DMS79 (cell line): ENCODE measurements at places on chromosomes 7 and 10.

DNA sequence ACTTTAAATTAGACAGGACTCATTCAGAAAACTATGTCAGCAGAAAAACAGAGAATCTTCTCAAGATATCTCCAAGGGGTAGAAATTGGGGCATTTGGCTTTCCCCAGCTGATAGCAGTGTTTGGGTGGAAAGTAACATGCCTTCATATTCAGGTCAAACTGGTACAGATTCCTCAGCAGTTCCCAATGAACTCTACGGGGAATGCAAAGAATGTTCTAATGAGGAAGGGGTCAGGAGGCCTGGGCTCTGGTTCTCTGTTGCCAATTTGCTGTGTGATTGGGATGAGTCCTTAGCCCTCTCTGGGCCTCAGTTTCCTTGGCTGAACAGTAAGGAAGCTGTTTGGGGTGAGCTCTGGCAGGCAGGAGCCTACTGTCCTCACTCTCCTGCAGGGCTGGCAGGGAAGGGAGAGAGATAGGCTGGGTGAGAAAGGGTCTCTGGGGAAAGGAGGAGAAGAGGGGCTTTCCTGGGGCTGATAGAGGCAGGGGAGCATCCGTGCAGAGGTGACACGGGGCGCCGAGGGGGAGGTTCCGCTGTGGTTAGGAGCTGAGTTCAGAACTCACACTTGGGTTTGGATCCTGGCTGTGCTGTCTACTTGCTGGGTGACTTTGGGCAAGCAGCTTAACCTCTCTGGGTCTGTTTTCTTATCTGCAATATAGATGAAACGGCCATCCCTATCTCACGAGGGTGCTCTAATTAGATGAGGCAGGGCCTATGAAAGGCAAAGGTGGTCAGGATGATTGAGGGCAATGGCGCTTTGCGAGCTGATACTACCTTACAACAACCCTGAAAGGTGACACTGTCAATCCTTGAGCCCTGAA, 45.1 kb downstream of the SPOCK2 start:
- DNase-seq: no peak

GRCh38 chr10:32692174-32692573, 246.2 kb downstream of the CCDC7 start:
- no peak for DNase-seq

DNA sequence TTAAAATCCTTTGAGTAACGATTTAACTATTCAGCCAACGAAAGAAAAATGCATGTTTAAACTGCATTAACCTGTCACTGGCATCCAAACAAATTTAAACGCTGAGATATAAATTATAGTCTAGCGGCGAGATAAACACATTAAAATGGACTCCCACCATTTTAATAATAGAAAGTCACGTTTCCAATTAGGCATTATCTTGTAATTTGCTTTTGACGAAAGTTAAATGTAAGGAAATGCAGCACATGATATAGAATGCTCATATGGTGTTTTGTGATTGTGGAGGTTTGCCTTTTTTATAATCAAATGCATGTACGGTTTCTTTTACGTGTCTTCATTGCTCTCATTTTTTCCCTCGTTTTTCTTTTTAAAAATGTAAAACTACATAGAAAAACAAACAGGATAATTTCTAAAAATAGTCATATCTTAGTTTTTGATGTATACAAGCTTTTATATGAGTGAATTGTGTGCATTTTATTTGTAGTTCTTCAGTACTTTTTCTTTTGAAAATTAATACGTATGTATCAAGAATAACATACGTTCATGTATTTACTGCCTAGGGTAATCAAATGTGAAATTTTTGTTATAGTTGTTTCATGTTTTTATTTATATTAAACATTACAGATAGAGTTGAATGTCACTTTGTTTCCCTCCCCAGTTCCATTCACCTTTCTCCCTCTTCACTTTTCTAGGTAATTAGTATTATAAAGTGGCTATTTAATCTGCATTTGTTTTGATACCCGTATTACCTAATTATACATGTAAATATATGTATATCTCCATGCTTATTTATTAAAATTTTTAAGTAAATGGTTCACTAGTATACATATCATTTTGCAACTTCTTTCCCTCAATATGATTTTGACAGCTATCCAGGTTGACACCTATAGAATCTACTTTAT, 1.1 kb upstream of the KLF14 start:
- no peak for DNase-seq

DNA sequence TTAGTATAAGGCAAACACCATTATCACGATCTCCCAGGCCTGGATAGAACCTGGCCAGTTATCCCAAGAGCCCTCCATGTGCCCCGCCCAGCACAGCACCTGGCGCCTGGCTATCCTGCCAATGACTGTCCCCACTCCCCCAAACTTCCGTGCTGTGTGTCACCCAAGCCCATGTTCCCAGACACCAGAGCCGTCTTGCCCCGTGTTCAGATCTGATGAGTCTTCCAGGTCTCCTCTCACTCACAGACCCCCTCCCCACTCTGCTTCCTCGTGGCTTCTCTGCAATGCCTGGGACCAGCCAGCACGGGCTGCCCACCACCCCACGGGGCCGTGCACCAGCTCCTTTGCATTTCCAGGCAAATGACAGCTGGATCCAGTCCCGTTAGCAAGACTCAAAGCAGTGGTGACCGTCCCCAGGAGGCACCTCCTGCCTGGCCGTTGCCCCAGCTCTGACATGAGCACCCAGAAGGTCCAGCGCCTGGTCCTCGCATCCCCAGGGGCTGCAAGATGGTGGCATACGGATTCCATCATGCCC, 43.8 kb upstream of the INPP5A start:
- no peak for DNase-seq

- no peak for DNase-seq
Measured at GRCh38 chr7:8161364-8161828, 100.6 kb downstream of the ICA1 start.

DNA sequence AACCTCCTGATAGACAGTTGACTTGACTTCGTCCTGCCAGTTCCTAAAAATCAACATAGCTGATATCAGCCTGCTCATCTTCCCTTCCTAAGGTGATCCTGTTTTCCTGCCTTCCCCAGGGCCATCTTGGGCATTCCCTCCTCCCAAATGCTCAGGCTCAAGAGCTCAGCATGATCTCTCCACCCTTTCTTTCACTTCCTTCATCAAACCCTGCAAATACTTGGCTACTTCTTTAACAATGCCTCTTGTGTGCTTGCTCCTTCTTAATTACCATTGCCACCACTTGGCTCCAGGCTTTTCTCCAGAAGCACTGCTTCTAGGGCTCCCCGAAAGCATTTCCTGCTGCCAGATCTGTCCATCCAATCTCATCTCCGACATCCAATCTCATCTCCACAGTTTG, 7.3 kb downstream of the FSCN3 start:
- no peak for DNase-seq

- DNase-seq: no peak
Measured at GRCh38 chr10:60578217-60578616, 188.5 kb upstream of the ANK3 start.

GRCh38 chr10:112895292-112895691, 54.8 kb upstream of the TCF7L2 start:
- DNase-seq: no peak

GRCh38 chr7:6260291-6261187, 11.9 kb downstream of the CYTH3 start:
- DNase-seq: no peak

GRCh38 chr7:114426824-114427223, 12.2 kb downstream of the FOXP2 start:
- no peak for DNase-seq

DNA sequence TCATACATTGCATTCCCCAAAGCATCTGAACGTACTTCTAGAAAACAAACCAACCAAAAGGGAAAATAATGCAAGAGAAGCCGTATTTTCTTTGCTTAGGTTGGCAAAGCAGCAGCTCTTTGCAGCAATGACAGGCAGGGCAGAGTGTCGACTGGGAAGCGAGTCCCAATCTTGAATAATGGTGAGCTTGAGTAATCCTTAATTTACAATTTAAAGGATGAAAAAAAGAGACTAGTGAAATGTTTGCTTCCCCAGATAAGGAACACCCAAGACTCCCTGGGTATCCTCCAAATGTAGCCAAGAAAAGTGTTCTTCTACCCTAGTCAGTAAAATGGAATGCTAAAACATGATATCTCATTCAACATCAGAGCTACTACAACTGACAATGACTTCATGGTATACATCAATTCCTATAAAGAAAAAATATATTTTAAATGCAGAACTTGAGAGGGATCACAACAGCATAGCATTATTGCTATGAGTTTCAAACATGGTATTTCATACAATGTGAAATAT, 32.0 kb downstream of the GPAM start:
- DNase-seq: no peak

- DNase-seq: peak; percentile 41
Measured at GRCh38 chr10:79195091-79195923, 126.5 kb downstream of the ZMIZ1 start.

GRCh38 chr7:75663302-75663907, 75.3 kb downstream of the HIP1 start:
- DNase-seq: no peak

GRCh38 chr10:132101529-132101928, 35.8 kb downstream of the JAKMIP3 start:
- DNase-seq: no peak

GRCh38 chr10:133254421-133255120, 16.9 kb downstream of the VENTX start:
- DNase-seq: no peak

DNA sequence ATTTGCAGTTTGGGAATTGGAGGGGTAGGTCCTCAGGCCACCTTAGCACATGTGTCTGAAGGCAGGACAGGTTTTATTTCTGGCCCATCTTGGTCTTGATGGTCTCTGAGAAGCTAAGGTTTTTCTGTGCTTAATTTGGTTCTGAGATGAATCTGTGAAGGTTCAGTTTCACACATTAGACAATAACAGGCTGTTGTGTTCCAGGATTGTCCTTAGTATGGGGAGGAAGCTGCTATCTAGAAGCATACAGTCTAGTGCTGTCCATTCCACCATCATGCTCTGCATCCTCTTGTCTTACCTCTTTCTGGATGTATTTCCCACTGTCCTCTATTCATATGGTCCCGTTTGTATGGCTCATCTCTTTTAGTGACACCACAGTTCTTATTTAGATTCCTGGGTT, 7.1 kb downstream of the UBE2D1 start:
- no peak for DNase-seq

- DNase-seq: no peak
Measured at GRCh38 chr7:26648554-26648953, 215.8 kb downstream of the SKAP2 start.

DNA sequence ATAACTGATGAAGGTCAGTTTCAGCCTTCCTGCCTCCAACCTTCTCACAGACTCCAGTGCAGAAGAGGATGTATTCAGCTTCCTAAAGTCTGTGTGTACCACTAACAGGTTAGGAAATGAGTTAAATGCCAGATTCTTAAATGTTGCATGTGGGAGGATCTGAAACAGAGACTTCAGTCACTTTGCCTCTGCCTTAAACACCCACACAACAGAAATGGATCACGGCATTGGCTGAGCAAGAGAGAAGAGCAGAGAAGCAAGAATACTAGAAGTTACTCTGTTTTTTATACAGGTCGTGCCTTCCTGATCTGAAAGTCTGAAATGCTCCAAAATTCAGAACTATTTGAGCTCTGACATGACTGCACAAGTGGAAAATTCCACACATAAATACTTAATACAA, 98.9 kb upstream of the ARHGAP21 start:
- no peak for DNase-seq

- DNase-seq: no peak
Measured at GRCh38 chr7:17084166-17084475, 202.3 kb upstream of the AGR3 start.

DNA sequence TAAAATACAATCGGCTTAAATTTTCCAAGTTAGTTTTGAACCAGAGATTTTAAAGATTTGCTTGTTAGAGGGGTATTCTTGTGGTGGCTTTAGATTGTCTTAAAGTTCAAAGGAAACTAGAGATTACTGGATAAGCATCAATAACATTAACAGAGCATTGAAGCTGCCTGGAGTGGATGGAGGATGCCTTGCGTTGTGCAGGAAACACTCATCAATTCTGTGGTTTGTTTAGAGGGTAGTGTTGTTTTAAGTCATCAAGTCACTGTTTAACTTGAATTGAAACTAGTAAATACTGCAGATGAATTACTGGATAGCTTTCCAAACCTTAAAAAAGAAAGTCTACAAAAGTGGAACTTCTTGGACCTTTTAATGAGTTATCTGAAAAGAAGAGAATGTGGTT, 218.6 kb downstream of the CELF2 start:
- DNase-seq: no peak

GRCh38 chr10:28561531-28561930, 28.6 kb downstream of the WAC start:
- no peak for DNase-seq

- no peak for DNase-seq
Measured at GRCh38 chr10:86684331-86685097, 16.2 kb downstream of the LDB3 start.

DNA sequence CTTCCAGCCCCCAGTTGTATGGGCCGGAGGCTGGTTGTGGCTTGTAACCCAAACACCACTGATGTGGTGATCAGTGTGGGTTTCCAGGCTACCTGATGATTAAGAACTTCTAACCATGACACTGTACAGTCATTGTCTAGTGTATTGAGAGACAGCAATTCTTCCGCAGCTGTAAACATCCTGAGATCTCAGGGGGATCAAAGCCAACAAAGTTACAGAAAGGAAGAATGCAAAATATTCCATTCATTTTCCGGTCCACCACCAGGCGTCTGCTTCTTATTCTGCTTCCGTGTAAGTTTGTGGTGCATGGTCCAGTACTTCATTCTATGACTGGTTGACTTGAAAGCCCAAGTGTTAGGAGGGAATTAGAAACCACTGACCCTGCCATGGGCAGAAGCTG, 10.3 kb upstream of the GLI3 start:
- no peak for DNase-seq

DNA sequence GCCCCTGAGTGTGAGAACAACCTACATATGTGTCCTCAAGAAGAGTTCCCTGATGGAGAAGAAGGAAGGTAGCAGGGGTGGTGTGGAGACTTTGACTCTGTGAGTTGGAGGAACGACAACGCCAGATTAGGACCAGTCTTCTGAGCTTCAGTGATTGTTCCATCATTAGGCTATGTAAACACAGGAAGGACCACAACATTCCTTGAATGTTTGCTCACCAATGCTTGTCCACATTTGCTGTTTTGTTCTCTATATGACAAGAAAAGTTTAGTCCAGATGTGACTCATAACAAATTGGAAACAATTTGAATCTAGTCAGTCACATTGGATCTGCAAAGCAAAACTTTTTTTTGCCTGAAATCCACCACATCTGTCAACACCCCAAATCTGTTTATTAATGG, 62.7 kb downstream of the ENTPD1 start:
- DNase-seq: no peak

DNA sequence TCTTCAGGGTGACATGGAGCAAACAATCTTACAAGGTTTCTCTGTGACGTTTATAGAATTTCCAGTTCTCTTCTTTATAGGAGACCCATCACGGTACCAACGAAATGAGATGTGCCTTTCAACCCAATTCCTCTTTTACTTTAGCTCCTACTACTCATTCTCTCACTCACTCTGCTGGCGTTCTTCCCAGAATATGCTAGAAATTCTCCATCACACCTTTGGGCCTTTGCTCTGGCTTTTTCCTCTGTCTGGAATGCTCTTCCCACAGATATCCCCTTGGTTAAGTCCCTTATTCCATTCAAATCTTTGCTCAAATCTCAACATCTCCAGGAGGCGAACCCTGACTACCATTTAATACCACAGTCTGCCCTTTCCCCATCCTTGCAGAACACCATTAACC, 39.0 kb downstream of the SEMA3C start:
- DNase-seq: no peak

- peak; percentile 53 for DNase-seq
Measured at GRCh38 chr7:20141666-20142065, 75.5 kb downstream of the MACC1 start.

- DNase-seq: no peak
Measured at GRCh38 chr10:17178006-17178405, 23.5 kb downstream of the TRDMT1 start.
